ENCODE measurements at places on chromosomes 4 and X.

DNA sequence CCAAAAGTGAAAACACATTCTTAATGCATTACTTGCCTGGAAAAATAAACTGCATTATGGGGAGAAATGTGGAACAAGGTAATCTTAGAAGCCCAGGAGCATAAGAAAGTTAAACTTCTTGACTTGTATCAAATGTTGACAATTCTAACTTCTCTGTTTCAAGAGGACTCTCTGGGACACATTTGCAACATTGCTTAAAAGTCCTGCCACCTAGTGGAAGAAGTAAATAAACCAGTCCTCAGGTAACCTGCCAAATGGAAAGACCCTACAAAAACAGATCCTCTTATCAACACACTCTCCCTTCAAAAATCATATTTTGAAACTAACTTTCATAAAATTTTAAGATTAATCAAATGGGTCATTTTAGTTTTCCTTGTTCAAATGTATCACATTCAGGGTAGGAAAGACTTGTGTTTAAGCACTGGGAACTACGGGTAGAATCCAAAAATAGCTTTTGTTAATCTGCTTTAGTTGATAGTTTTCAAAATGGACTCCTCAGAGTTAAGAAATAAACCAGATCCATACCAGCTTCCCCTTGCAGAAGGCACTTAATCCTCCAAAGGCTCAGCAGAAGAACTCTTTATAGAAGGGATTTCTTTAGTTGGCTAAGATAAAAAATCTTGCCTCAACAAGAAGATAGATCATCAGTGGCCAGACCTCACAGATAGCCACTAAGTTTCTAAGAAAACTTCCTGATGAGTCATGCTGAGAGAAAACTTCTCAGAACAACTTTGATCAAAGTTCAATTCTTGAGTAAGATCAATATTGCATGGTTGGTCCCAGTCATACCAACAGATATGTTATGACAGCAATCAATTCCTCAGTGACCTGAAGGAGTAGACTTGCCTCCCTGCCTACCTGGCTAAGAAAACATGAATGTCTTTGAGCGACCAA is 141.7 kb downstream of the HHIP start:
- DNase-seq: no peak

DNA sequence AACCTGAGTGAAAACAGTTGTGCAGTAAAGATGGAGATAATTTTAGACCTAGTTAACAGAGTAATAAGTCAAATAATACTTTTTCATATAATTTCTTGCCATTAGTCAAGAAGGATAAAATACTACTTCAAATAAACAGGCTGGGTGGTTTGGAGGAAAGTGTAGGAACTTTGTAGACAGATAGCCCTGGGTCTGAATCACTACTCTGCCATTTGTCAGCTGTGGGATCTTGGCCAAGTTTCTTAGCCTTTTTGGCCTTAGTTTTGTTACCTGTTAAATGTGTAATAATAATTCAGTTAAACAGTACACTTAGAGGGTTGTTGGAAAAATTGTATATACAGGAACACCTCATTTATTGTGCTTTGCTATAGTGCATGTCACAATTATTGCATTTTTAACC is 163.7 kb downstream of the NPNT start:
- DNase-seq: no peak

GRCh38 chrX:48592971-48593370 is 4.3 kb upstream of the WDR13 start:
- no peak for DNase-seq

- DNase-seq: no peak
These were observed 1547.4 kb upstream of the TENM3 start for GRCh38 chr4:180695851-180696250.

GRCh38 chr4:182547435-182547834 is 304.2 kb downstream of the TENM3 start:
- DNase-seq: no peak

DNA sequence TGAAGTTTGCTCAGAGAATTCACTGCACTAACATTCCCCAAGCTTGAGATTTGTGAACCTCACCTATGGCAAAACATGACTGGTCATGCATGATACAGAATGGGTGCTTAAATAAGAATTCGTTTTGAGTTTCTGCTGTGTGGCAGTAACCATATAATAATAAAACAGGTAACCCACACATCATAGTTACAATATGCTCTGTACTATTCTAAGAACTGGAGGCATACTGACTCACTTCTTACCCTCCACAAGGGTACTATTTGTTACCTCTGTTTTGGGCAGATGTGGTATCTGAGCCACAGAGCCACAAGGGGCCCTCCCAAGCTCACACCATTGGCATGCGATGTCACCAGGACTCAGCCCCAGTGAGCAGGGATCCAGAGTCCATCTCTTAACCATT is 17.6 kb downstream of the SLC2A9 start:
- no peak for DNase-seq

- no peak for DNase-seq
These were observed 27.4 kb upstream of the JADE3 start for GRCh38 chrX:46884799-46885198.

DNA sequence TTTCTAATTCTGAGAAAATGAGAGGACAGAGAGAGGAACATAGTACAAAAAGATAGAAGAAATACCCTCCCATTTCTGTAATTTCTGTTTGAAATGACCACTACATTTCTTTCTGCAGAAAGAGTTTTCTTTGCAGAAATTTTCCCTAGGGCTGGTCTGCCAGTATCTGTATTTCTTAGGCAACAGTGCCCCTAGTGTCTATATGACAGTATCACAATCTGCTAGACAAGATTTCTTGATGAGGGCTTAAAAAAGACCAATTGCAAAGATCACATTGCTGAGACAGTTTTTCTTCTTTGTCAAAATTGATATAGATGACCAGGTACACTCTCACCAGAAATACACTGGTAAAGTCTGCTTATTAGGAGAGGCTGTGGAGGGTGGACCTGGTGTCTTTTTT is 81.0 kb upstream of the ZDHHC15 start:
- no peak for DNase-seq

- no peak for DNase-seq
These were observed 53.9 kb upstream of the PDLIM3 start for GRCh38 chr4:185589067-185589836.

DNA sequence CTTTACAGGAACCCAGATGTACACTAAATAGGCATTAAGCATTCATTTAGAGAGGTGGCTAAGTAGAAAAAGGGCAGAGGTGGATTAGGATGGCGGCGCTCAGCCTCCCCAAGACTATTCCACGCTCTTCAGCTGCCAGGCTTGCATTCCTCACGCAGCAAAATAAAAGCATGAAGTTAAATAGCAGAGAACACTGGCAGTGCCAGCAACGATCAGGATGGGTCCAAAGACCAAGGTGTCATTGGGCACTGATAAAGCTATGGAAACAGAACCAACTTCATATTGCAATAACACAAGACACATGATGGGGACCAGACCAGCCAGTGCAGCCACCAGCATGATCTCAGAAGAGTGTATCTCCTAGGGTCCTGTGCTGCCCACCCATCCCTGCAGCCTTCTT is 42.0 kb downstream of the TMEM156 start:
- no peak for DNase-seq

DNA sequence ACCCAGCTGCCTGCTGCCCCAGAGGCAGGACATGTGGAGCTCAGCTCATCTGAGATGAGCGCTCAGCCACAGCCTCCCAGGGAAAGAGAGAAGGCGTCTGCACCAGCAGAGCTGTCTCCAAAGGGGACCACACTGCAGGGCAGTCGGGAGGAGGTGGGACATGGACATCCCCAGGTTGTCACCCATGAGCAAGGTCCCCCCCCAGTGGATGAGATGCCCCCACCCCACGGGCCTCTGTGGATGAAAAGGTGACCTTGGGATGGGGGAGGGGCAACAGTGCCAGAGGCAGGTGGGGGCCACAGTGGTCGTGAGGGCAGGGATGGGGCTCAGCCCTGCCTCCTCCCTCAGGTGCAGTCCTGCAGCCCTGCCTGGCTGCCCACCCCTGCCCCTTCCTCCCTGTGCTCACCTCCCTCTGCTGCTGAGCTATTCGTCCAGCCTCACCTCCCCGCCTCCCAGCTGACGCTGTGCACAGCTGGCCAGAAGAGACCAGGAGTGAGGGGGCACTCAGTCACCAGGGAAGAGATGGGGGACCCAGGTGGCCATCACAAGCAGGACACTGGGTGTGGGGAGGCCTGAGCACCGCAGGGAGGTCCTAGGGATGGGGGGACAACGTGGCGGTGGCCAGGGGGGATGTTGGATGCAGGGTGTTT is 9.3 kb downstream of the NKX1-1 start:
- peak; percentile 48 for DNase-seq

DNA sequence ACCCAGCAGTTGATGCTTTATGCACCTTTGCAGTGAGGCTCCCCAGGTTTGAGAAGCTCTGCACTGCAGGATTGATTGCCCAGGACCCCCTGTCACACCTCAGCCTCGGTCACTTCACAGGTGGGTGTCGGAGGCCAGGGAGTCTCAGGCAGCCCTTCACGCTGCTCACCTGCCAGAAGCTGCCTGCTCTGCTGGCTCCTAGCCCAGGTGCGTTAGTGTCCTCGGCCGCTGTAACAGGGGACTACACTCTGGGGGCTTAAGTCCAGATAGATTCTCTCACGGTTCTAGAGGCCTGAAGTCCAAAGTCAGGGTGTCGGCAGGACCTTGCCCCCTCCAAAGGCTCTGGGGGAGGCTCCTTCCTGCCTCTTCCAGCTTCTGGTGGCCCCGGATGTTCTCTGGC is 79.9 kb downstream of the CPZ start:
- no peak for DNase-seq

DNA sequence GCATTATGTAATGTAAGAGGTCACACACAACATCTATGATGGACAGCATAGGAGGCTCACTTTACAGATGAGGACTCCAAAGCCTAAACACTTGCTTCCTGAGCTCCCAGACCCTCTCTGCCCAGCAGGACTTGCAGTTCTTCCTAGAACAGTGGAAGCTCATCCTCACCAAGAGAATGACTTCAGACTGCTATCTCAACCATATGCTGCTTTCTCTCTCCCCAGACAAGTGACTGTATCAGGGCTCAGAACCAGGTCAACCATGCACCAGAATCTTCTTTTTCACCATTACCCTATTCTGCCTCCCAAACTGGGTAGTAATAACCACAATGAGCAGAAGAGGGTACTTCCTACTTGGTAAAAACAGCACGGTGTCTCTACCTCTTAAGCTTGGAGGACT is 12.2 kb downstream of the RNF150 start:
- DNase-seq: no peak

- DNase-seq: no peak
These were observed 38.2 kb upstream of the TMPRSS11B start for GRCh38 chr4:68283714-68284113.

- no peak for DNase-seq
These were observed 1825.1 kb upstream of the IGFBP7 start for GRCh38 chr4:58935332-58935731.

GRCh38 chr4:119093042-119093827 is 42.4 kb upstream of the MYOZ2 start:
- no peak for DNase-seq
